ENCODE measurements at places on chromosomes 4 and X.

- H3K36me3 ChIP-seq, result peaks cover 80% of the 10 kb centered on the region
- no peaks in the 10 kb centered on the region for H3K27me3 ChIP-seq
- peaks cover 32% of the 10 kb centered on the region for H3K4me1 ChIP-seq
- no peak overlapping the region for H3K4me3 ChIP-seq
- no peak for DNase-seq
Measured at GRCh38 chr4:147651563-147651962, 32.4 kb downstream of the PRMT9 start.

DNA sequence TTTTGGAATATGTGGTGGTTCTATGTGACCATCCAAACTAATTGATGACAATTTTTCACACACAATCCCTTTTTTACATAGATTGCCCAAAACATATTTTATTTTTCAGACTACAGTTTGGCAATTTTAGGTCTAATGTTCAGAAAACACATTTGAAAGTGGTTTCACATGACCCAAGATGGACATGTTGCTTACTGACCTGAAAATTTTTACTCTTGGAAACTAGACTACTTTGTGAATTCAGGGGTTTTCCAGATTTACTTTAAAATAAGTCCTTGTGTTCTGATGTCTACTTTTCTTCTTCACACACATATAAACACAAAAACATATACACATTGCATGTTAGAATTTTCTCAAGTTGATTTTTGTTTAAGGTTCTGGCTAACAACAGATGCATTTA lies 79.5 kb downstream of the HMGB2 start:
- no peak overlapping the region for H3K4me3 ChIP-seq
- H3K36me3 ChIP-seq, result peaks cover 9% of the 10 kb centered on the region
- no peak for DNase-seq

GRCh38 chr4:139857021-139857420 lies 191.4 kb downstream of the MGST2 start:
- no peak overlapping the region for H3K27ac ChIP-seq
- H3K27me3 ChIP-seq, result peaks cover 31% of the 10 kb centered on the region
- DNase-seq, result no peak
- H3K36me3 ChIP-seq, result no peaks in the 10 kb centered on the region

DNA sequence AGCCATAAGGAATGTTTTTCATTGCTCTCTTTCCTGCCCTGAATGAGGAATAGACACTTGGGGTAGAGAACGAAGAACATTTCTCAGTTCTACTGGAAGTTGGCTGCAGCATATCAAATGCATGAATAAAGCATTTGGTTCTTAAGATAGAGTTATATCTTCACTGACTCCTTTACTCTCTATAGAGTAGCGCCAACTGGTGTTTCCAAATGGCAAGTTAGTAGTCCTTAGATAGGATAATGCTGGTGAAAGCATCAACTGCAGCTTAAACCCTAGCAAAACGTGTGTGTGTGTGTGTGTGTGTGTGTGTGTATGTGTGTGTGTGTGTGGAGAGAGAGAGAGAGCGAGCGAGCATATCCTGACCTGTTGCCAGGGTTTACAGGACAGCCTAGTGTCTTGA lies 62.2 kb upstream of the FRMPD4 start:
- H3K36me3 ChIP-seq, result no peaks in the 10 kb centered on the region
- no peaks in the 10 kb centered on the region for H3K4me1 ChIP-seq
- DNase-seq, result no peak
- H3K27ac ChIP-seq, result no peak overlapping the region
- H3K4me3 ChIP-seq, result no peak overlapping the region

DNA sequence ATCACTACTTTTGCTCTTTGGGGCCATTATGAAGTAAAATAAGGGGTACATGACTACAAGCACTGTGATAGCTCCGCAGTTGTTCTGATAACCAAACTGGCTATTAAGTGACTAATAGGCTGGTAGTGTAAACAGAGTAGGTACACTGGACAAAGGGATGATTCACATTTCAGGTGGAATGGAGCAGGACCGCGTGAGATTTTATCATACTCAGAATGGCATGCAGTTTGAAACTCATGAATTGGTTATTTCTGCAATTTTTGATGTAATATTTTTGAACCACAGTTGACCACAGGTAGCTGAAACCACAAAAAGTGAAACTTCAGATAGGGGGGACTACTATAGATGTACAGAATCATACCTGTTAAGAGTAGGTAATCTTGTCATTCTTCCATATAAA lies 55.8 kb downstream of the PAK3 start:
- DNase-seq, result no peak
- H3K4me3 ChIP-seq, result no peak overlapping the region
- no peak overlapping the region for H3K27ac ChIP-seq
- H3K4me1 ChIP-seq, result no peaks in the 10 kb centered on the region

DNA sequence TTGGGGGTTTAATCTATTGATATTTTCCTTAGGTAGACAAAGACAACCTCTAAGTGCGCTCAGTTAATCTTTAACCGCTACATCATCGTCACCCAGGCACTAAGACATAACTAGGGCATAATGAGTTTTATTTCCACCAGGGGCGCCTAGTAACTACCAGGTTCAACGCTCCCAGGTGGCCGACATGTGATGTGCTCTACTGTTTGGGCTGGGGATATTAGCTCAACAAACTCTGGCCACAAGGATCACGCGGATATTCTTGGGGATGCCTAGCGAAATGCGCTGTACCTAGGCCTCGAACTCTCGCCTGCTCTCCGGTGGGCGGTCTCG lies 915 bp upstream of the RAB33B start:
- DNase-seq, result no peak
- peak overlapping the region; percentile 87 for H3K4me3 ChIP-seq
- H3K27me3 ChIP-seq, result no peaks in the 10 kb centered on the region

DNA sequence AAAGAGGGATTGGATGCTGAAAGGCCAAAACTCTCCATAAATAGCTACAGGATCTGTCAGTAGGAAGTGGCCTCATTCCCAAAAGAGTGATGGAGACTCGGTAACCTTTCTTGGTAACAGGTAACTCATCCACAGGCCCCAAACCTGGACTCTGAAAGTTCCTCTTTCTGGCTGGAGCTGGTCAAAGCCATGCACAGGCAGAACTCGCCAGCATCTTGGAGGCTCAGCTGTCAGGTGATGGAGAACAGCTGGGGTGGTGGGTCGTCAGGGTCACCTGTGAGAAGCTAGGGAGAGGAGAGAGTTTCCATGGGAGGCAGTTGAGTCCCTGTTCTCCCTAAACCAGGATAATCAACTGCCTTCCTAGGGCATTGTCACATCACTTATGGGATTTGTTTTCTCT lies 354.3 kb upstream of the GATB start:
- H3K27me3 ChIP-seq, result no peaks in the 10 kb centered on the region
- no peaks in the 10 kb centered on the region for H3K36me3 ChIP-seq
- peak overlapping the region; percentile 93 for H3K27ac ChIP-seq
- no peak for DNase-seq
- peaks cover 55% of the 10 kb centered on the region for H3K4me1 ChIP-seq

- H3K4me3 ChIP-seq, result no peak overlapping the region
- H3K27ac ChIP-seq, result no peak overlapping the region
- H3K4me1 ChIP-seq, result no peaks in the 10 kb centered on the region
- H3K27me3 ChIP-seq, result peaks cover 57% of the 10 kb centered on the region
- no peak for DNase-seq
Measured at GRCh38 chrX:43582540-43582913, 73.6 kb upstream of the MAOA start.

- no peaks in the 10 kb centered on the region for H3K36me3 ChIP-seq
- H3K27me3 ChIP-seq, result peaks cover 47% of the 10 kb centered on the region
- no peak for DNase-seq
Measured at GRCh38 chrX:15194146-15194545, 75.7 kb downstream of the ASB9 start.

- H3K36me3 ChIP-seq, result no peaks in the 10 kb centered on the region
- DNase-seq, result no peak
- no peaks in the 10 kb centered on the region for H3K4me1 ChIP-seq
Measured at GRCh38 chrX:6134255-6134654, 94.4 kb downstream of the NLGN4X start.

GRCh38 chr4:134085496-134085895 lies 116.1 kb downstream of the PABPC4L start:
- no peak for DNase-seq
- H3K4me3 ChIP-seq, result no peak overlapping the region
- no peaks in the 10 kb centered on the region for H3K36me3 ChIP-seq
- no peak overlapping the region for H3K27ac ChIP-seq
- no peaks in the 10 kb centered on the region for H3K4me1 ChIP-seq

DNA sequence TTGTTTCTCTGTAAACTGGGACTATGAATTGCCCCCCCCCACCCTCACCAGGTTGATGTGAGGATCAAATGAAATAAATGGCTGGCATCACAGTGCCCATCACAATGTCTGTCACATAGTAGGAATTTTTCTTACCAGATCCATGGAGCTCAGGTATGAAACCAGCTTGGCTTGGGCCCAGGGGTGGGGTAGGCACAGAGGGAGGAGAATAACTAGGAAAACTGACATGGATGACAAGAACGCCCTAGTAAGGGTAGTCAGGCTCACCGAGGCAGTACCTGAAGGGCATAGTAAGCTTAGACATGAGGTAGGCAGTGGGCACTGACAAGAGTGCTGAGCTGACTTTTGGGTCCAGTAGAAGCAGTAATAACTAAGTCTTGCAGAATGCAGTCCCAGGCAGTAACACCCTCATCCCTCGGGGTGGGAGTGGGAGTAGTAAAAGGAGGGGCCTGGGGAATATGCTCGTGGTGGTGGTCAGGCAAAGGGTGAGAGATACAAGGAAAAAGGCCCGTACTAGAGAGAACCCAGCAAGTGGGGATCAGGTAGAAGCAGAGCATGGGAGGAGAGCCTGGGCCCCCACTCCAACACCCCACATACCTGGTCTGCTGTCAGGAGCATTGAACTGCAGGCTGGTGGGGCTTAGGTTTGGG lies 155.9 kb upstream of the PJA1 start:
- H3K4me3 ChIP-seq, result no peak overlapping the region
- no peaks in the 10 kb centered on the region for H3K4me1 ChIP-seq
- no peak overlapping the region for H3K27ac ChIP-seq
- peaks cover 53% of the 10 kb centered on the region for H3K27me3 ChIP-seq

DNA sequence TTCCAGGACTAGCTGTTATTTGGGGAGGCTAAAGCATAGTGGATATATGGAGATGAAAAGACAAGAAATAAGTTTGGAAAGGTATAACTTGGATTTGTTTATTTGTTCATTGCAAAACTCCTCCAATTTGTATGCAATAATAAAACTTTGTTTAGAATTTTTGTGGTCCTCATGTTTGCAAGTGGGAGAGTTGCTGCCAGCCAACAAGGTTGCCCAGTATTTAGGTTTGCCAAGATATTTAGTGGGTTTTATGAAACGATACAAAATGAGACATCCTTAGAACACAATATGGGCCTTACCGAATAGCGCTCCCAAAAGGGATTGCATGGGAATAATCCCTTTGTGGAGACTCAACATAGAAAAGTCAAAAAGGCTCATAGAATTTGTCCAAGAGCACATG lies 162.1 kb downstream of the INPP4B start:
- no peak overlapping the region for H3K27ac ChIP-seq
- H3K36me3 ChIP-seq, result peaks cover 5% of the 10 kb centered on the region

- no peak overlapping the region for H3K27ac ChIP-seq
- H3K36me3 ChIP-seq, result no peaks in the 10 kb centered on the region
- no peak overlapping the region for H3K4me3 ChIP-seq
Measured at GRCh38 chr4:125703443-125703842, 388.7 kb downstream of the FAT4 start.

GRCh38 chr4:72136429-72136828 lies 104.6 kb downstream of the NPFFR2 start:
- H3K4me1 ChIP-seq, result no peaks in the 10 kb centered on the region
- H3K4me3 ChIP-seq, result no peak overlapping the region
- DNase-seq, result no peak
- H3K27ac ChIP-seq, result no peak overlapping the region
- no peaks in the 10 kb centered on the region for H3K36me3 ChIP-seq

GRCh38 chr4:22877486-22878052 lies 184.8 kb downstream of the GBA3 start:
- no peaks in the 10 kb centered on the region for H3K36me3 ChIP-seq
- no peak for DNase-seq
- no peak overlapping the region for H3K4me3 ChIP-seq

- no peaks in the 10 kb centered on the region for H3K36me3 ChIP-seq
- no peak overlapping the region for H3K4me3 ChIP-seq
- peaks cover 3% of the 10 kb centered on the region for H3K27me3 ChIP-seq
- DNase-seq, result no peak
- no peaks in the 10 kb centered on the region for H3K4me1 ChIP-seq
- no peak overlapping the region for H3K27ac ChIP-seq
Measured at GRCh38 chrX:3161681-3162080, 120.4 kb downstream of the ARSF start.

- H3K27ac ChIP-seq, result no peak overlapping the region
- H3K27me3 ChIP-seq, result peaks cover 31% of the 10 kb centered on the region
- no peaks in the 10 kb centered on the region for H3K4me1 ChIP-seq
- DNase-seq, result no peak
- no peaks in the 10 kb centered on the region for H3K36me3 ChIP-seq
Measured at GRCh38 chrX:80550722-80551121, 130.5 kb downstream of the TENT5D start.

GRCh38 chr4:87961993-87962392 lies 13.5 kb upstream of the SPP1 start:
- H3K27me3 ChIP-seq, result peaks cover 15% of the 10 kb centered on the region
- no peak overlapping the region for H3K27ac ChIP-seq
- no peak for DNase-seq
- H3K4me1 ChIP-seq, result no peaks in the 10 kb centered on the region

- DNase-seq, result no peak
- no peaks in the 10 kb centered on the region for H3K36me3 ChIP-seq
- H3K4me1 ChIP-seq, result no peaks in the 10 kb centered on the region
- H3K27ac ChIP-seq, result no peak overlapping the region
- H3K27me3 ChIP-seq, result peaks cover 35% of the 10 kb centered on the region
- H3K4me3 ChIP-seq, result no peak overlapping the region
Measured at GRCh38 chr4:168524006-168524405, 27.2 kb downstream of the PALLD start.
